ENCODE measurements at places on chromosomes 7 and 10.

DNA sequence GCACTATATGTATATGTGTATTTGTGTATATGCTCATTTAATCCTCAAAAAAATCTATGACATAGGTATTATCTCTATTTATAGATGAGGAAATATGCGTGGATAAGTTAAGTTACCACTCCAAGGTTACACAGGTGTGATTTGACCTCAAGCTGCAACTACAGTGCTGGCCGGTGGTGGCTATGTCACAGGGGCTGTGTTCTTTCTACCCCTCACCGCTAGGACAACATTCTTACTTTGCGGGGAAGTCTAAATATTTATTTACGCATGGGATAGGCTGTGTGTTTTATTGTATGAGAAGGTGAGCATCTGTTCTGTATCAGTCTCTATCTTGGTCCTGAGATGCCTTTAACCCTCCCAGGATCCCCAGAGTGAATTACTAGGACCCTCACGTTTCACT, 60.0 kb downstream of the CREB5 start:
- no peak for DNase-seq

GRCh38 chr10:118216571-118217170, 125.5 kb downstream of the FAM204A start:
- DNase-seq, result no peak

- DNase-seq, result no peak
Measured at GRCh38 chr10:131024259-131025131, 287.0 kb downstream of the TCERG1L start.

DNA sequence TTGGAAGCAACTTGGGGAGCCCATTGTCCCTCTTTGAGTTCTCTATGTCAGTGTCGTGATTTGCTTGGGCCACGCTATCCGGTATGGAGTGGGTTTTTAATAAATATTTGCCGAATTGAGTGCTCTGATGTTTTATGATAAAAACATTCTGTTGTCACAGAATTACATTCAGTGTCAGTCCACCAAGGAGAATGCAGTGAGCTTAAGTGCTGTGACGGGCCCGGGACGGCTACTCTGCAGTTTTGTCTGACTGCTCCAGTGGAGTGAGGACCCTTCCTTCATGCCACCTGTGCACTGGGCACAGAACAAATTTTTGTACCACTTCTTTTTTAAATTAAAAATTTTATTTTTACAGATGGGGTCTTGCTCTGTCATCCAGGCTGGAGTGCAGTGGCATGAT, 76.0 kb downstream of the CARD11 start:
- no peak for DNase-seq

DNA sequence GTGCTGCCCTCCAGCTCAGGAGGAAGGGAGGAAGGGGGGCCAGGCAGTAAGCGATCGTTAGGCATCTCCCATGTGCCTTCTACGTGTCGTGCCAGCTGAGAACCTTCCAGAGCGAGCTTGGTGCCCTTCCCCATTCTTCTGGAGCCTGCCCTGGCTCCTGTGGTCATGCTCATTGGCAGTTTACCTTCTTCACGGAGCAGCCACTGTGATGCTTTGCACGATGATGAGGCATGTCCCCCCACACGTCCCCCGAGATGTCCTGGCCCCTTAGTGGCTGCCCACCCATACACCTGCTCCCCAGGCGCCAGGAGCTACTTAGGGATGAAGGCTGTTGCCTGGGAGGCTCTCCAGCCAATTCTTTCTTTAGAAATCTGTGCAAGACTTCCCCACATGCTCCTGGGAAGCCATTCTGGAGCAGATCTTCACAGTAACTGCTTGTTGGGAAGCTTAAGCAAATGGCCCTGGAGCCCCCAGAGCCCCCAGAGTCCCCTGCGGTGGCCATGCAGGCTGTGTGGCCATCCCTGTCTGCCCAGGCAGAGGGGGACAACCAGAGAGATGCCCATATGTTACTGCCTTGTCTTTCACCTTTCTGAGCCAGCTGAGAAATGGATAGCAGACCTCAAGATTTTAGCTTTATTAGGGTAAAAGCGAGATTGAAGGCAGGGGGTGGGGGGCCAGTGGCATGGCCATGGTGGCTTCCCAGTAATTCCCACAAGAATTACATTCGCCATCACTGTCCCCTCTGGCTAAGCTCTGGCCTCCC, 199.0 kb downstream of the EBF3 start:
- no peak for DNase-seq

DNA sequence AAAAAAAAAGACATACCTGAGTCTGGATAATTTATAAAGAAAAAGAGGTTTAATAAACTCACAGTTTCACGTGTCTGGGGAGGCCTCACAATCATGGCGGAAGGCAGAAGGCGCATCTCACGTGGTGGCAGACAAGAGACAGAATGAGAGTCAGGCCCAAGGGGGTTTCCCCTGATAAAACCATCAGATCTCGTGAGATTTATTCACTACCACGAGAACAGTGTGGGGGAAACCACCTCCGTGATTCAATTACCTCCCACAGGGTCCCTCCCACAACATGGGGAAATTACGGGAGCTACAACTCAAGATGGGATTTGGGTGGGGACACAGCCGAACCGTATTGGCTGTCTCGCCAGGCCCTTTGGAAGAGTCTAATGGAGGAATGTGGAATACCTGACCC, 9.0 kb upstream of the MAFK start:
- DNase-seq, result no peak

DNA sequence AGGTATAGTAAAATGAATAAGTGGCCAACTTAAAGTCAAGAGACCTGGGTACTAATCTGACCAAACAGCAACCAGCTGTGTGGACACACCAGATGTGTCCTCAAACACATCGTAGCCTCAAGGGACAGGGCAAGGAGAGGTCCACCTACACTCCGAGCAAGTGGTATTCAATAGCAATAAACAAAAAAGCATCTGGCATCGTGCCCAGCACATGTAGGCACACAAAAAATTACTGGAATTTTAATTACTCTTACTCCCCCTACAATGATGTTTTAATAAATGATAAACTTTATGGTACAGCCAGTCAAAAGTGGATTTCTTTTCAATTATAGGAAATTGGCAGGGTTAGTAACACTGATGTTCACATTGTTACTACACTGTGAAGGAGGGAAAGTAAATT, 3.5 kb upstream of the RGS10 start:
- no peak for DNase-seq

GRCh38 chr10:96666741-96667140, 53.6 kb downstream of the PIK3AP1 start:
- DNase-seq, result no peak

- no peak for DNase-seq
Measured at GRCh38 chr10:96416643-96417042, 57.8 kb upstream of the OPALIN start.

DNA sequence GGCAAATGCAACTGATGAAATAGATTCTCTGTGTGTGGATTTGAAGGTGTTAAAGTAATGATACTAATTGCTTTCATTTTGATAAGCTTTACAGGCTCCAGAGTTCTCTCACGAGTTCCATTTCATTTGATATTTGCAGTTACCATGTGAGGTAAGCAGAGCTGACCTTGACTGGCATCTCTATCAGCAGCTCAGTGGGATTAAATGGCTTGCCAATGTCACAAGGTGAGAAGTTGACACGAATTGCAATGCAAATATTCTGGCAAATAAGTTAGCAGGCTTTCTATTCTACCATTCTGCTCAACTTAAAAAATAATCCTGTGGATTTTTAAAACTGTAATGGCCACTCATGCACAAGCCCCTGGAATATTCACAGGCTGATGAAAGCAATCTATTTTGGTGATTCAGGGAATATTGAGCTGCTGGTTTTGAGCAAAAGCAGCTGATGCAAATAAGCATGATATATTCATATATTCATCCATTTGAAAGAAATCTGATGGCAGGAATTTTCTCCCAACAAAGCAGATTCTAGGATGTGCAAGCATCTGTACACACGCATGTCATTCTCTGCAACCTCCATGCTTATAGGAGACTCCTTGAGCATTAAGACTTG, 64.5 kb upstream of the ANKRD1 start:
- no peak for DNase-seq

DNA sequence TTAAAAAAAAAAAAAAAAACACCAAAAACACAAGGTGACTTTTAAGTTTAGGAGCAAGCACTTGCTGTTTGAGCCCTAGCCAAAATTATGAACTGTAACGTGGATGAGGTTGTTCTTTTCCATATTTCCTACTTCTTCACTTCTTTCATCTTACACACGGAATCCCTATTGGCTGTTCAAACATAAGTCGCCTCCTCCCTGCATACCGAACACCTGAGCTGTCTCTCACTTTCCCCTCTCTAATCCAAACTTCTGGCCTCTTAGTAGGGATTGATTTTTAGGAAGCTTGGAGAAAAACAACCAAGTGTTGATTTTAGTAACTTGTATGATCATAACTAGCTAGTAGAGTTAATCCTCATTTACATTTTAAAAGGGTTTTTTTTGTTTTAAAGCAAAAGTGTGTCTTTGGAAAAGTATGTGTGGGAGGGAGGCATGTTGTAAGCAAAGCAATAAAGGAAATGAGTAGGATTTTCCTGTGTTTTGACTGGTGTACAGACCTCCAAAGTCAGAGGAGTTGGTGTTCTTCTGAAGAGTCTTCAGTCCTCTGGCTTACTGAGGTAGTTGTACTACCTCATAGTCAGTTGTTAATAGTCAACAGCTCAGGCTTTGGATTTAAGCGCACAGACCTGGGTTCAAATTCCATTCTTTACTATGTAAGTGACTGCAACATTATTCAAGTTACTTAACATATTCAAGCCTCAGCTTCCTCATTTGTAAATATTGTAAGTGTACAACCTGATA, 39.3 kb downstream of the RABGEF1 start:
- DNase-seq, result peak; percentile 84

GRCh38 chr7:147276106-147276505, 1159.5 kb downstream of the CNTNAP2 start:
- DNase-seq, result no peak

- no peak for DNase-seq
Measured at GRCh38 chr10:108450280-108450679, 1285.8 kb upstream of the SORCS1 start.

GRCh38 chr10:129331839-129332220, 135.2 kb upstream of the MGMT start:
- no peak for DNase-seq

- no peak for DNase-seq
Measured at GRCh38 chr7:63117-63480, 129.3 kb upstream of the FAM20C start.

DNA sequence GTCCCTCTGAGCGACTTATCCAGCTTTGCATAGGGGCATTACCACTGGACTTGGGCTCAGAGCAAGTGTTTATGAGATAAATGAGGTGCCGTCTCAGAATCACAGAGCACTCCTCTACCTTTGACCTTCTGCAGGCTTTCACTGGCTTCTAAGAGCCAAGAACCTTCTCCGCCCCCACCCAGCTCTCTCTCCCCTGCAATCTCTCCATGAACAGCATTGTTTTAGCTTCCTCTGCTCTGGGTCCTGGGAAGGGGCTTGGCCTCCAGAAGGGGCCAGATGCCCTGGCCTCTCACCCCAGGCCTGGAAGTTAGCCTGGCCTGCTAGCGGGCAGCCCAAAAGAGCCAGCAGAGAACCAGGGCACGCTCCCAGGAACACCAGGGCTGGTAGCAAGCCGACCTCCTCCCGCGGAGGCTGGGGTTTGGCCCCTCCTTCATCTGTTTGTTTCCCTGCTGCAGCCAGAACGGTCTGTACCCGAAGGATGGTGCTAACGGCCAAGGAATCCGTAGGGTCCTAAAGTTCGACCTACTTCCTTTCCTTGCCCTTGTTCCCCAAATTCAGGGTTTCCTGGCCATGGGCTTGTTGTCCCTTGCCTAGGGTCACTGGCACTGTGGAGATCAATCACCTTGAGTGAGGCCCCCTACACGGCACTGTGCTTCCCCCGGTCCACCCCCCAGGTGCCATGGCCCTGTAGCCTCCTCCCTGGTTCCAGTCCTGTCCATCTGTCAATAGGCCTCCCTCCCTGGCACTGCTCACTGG, 18.7 kb upstream of the DDIT4 start:
- DNase-seq, result no peak

DNA sequence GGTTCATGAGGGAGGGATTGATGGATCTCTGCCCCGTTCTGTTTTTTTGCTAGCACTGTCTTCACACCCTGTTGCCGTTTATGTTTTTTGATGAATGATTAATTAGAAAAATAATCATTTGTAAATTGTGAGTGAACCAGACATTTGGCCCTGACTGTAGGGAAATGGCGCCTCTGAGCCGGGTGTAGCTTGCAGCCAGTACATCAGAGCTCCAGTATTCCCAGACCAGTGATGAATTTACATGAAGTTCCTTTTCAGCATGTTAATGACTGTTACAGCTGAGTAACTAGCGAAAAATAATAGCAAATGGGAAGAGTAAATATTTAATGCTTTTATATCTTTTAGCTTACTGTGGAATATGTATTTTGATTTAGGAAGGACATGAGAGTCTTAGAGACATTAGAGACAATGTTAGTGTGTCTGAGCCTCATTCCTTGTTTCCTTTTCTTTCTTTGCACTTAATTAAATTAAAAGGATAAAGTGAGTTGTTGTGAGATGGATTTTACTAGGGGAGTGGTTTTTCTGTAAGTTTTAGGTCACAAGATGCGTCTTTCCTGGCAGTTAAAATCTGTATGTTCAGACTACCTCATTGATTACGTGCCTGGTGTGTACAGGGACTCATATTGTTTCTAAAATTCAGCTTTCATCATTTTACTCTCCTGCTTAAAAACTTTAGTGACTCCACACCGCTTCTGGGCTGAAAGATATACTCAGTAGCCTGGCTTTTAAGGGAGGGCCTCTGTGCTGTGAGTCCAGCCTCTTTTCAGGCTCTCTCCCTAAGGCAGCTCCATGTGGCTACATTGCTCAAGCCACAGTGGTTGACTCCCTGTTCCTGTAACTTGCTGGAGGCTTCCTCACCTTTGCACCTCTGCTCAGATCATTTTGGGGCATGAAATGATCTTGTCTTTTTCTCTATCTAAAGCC, 86.4 kb downstream of the AUTS2 start:
- no peak for DNase-seq

DNA sequence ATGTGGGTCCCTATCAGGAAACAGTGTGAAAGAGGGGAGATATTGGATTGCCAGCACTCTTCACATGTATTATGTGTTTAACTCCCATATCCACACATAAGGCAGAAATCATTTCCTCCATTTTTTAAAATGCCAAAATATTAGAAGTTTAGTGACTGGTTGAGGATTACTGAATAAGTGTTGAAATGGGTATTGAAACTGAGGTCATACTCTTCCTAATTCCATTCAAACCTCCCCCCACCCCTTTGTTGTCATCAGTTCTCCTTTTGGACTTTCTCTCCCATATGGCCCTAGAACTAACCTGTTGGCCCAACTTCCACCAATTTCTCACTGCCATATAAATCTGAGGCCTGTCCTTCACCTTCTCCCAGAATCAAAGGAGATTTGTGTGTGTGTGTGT, 81.6 kb downstream of the EVX1 start:
- DNase-seq, result no peak

- no peak for DNase-seq
Measured at GRCh38 chr7:5488286-5488878, 64.7 kb upstream of the TNRC18 start.

GRCh38 chr10:132373241-132373955, 23.6 kb upstream of the PWWP2B start:
- DNase-seq, result no peak

- DNase-seq, result peak; percentile 53
Measured at GRCh38 chr7:128737867-128738385, 1.2 kb upstream of the CALU start.

- DNase-seq, result no peak
Measured at GRCh38 chr10:78348411-78349164, 314.9 kb downstream of the RPS24 start.

Measured in dermis microvascular lymphatic vessel endothelial cell (primary cell).